ENCODE measurements at places on chromosomes 5 and 9. TPM values are rescaled to one million over a fixed set of nuclear protein-coding genes. Genes with fewer than 3 reads are reported as not detected.

The CMYA5 gene
- total RNA-seq, result under 0.01 TPM

The ZNF608 gene
- 21.6 TPM for total RNA-seq

DNA sequence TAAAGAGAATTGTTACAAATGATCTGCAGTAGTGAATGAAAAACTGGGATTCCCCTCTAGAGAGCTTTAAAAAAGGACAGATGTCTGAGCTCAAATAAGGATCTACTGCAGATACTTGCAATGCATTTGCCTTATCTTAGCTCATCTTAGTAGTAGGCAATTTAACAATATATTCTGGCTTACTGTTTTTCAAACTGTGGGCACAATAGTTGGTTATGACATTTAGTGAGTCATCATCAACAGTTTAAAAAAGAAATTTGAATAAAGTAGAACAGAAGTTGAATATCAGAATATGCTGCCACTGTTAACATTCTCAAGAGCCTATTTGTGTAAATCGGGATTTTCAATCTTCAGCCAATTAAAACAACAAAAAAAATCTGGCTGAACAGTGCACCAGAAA, 6.7 kb upstream of the CAST start:
- no peak for DNase-seq

DNA sequence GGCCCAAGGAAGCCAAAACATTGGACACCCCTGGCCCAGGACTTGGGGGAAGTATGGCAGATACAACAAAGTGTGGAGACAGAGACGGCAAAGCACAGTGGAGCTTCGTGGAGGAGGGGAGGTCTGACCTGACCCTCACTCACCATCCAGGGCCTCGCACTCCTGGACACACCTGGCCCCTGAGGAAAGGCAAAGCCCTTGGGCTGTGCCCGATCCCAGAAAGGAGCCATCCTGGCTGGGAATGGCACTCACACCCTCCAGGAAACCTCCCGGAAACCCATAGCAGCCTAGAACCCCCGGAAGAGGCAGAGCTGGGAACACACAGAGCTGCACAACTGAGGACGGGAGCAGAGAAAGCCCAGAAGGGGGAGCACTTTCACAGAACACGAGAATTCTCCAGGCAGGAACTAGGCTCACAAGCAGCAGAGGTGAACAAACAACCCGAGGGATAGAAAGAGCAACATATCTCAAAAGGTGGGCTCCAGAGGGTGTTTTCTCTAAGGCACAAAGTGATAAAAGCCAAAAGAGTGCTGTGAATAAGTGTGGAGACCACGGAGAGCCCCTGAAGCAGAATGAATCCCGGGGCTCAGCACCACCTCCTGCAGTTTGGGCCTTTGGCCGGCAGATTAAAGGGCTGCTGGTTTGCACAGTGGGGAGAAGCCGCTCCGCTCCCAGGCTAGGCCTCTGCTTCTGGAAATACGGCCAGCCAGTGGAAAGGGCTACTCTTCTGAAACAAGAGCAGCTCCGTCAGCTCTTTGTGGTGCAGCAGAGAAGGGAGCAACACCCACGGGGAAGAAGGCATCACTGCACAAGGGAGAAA, 108.2 kb downstream of the UBE2R2 start:
- no peak for DNase-seq

All from pulmonary artery endothelial cell (primary cell).